ENCODE measurements at places on chromosomes 12 and 14.

DNA sequence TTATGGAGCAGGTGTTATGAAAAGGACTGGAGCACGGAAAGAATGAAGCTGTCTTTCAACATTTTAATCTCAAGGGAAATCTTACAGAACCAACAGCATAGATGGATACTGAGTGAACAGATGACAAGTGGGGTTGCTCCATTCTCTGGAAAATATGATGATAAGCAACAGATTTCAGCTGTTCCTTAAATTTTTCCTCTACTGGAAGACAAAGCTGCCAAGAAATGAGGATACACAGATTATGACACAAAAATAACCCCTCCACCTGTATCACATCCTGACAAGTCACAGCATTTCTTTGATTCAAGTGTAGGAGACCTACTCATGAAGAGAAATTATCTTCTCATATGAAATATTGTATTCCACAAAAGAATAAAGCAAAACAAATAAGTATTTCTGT lies 13.0 kb upstream of the TMTC2 start:
- DNase-seq: no peak
- no peak overlapping the region for H3K4me3 ChIP-seq
- no peak overlapping the region for H3K27ac ChIP-seq
- H3K27me3 ChIP-seq: no peaks in the 10 kb centered on the region
- H3K36me3 ChIP-seq: no peaks in the 10 kb centered on the region
- no peaks in the 10 kb centered on the region for H3K4me1 ChIP-seq

GRCh38 chr12:100796621-100797020 lies 2.0 kb downstream of the ANO4 start:
- no peak for DNase-seq
- H3K4me3 ChIP-seq: no peak overlapping the region
- H3K27ac ChIP-seq: no peak overlapping the region
- H3K36me3 ChIP-seq: no peaks in the 10 kb centered on the region
- H3K4me1 ChIP-seq: no peaks in the 10 kb centered on the region

- peaks cover 15% of the 10 kb centered on the region for H3K4me1 ChIP-seq
- no peaks in the 10 kb centered on the region for H3K36me3 ChIP-seq
- H3K27ac ChIP-seq: no peak overlapping the region
- no peak overlapping the region for H3K4me3 ChIP-seq
- DNase-seq: no peak
Observed at GRCh38 chr14:59332727-59333126, 132.5 kb downstream of the GPR135 start.

GRCh38 chr14:61621444-61621843 lies 73.9 kb upstream of the HIF1A start:
- H3K27me3 ChIP-seq: no peaks in the 10 kb centered on the region
- DNase-seq: no peak
- H3K36me3 ChIP-seq: no peaks in the 10 kb centered on the region
- H3K4me1 ChIP-seq: peaks cover 3% of the 10 kb centered on the region

- DNase-seq: no peak
- H3K27me3 ChIP-seq: no peaks in the 10 kb centered on the region
- no peaks in the 10 kb centered on the region for H3K36me3 ChIP-seq
- no peaks in the 10 kb centered on the region for H3K4me1 ChIP-seq
Observed at GRCh38 chr12:102144221-102144620, 24.2 kb downstream of the PARPBP start.

DNA sequence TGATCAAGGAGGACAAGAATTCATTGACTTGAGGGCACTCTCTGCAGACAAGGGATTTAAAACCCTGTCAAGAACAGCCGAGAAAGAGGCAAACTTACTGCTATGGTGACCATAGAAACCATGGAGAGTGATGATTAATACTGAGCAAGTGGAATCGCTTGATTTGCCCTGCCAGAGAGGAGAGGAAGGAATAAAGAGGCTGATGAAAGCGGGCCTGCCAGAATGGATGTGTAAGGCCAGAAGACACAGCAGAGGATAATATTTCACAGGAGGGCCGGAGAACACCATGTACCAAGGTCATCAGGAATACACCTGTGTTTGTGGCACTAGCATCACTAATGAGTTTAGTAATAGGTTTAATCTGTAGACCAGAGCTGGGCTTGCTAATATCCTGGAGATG lies 221.8 kb upstream of the DCN start:
- no peak overlapping the region for H3K4me3 ChIP-seq
- no peaks in the 10 kb centered on the region for H3K4me1 ChIP-seq
- no peaks in the 10 kb centered on the region for H3K27me3 ChIP-seq
- DNase-seq: no peak
- H3K36me3 ChIP-seq: no peaks in the 10 kb centered on the region

- DNase-seq: no peak
- no peaks in the 10 kb centered on the region for H3K36me3 ChIP-seq
- no peak overlapping the region for H3K4me3 ChIP-seq
- no peaks in the 10 kb centered on the region for H3K27me3 ChIP-seq
- H3K4me1 ChIP-seq: peaks cover 2% of the 10 kb centered on the region
Observed at GRCh38 chr14:22549981-22550673, 38.9 kb downstream of the DAD1 start.

DNA sequence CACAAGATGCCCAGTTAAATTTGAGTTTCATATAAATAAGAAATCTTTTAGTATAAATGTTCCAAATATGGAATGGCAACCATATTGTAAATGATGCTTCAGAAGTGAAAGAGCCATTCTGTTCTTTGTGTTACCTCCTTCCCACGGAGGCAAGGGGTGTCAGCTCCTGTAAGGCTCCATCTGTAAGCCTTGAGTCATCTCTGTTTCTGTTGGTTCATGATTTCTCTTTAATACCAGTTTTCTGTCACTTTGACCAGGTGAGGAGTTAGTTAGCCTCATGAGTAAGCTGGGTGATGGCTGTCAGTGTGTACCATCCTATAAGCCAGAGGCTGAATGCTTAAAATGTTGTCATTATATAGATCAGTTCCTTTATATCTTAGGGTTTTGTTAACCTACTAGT lies 61.9 kb downstream of the TMEM30B start:
- no peak overlapping the region for H3K4me3 ChIP-seq
- H3K27ac ChIP-seq: no peak overlapping the region
- no peak for DNase-seq
- H3K27me3 ChIP-seq: no peaks in the 10 kb centered on the region
- no peaks in the 10 kb centered on the region for H3K36me3 ChIP-seq

DNA sequence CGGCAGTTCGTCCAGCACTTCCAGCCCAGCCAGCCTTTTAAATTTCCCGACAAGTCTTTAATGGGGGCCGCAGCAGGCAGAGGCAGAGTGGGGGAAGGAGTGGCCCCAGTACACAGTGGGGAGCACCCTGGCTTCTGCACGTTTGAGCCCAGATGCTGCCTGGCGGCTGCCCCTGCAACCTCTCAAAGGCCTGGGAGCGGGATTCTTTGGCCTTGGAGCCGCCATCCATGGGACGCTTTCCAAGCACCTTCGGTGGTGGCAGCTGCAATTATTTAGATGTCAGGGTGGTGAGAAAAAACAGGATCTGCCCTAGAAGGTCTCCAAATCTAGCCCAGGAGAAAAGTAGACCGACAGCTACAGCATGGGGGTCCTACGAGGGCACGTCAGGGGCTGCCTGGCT lies 46.0 kb downstream of the FAM222A start:
- no peaks in the 10 kb centered on the region for H3K27me3 ChIP-seq
- no peak overlapping the region for H3K4me3 ChIP-seq
- peaks cover 19% of the 10 kb centered on the region for H3K4me1 ChIP-seq
- no peak overlapping the region for H3K27ac ChIP-seq
- no peaks in the 10 kb centered on the region for H3K36me3 ChIP-seq

DNA sequence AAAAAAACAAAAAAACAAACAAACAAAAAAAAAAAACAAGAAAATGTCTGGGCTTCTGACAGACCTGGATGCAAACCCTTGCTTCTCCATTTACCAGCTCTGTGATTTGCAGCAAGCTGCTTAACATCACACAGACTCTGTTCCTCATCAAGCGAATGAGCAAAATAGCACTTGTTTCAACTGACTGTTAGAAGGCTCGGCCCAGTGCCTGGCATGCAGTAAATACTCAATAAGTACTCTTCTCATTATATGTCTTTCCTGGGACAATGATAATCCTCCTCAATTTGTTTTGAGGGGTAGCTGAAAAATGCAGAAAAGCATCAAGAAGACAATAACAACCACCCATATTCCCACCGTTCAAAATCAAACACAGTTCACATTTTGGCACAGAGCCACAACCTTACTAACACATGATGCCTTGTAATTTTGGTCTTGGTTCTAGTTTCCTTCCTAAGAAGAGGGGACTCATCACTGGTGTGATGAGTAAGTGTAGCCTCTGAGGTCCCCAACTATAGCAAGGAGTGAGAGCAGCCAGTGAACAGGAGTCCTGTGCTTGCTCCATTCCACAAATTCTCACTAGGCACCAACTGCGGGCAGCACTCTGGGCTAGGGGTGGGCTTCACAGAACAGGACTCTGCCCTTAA lies 60.4 kb downstream of the TTC7B start:
- no peak overlapping the region for H3K4me3 ChIP-seq
- H3K27me3 ChIP-seq: no peaks in the 10 kb centered on the region

DNA sequence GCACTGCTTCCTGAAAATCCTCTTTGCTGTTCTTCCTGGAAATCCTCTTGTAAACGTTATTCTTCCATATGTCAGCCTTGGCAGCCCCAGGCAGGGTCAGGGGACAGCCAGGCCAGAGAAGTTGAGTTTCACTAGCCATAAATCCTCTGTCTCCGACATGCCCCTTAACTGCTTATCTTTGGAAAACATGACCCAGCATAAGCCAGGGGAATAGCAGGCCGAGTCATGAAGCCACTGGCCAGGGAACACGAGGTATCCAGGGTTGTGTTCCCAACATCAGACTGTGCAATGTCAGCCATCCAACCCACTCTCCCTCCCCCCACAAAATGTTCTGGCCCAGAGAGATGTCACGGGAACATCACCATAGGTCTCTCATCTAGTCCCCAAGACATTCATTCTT lies 453.9 kb downstream of the MED13L start:
- H3K4me1 ChIP-seq: no peaks in the 10 kb centered on the region
- no peaks in the 10 kb centered on the region for H3K36me3 ChIP-seq
- no peak overlapping the region for H3K4me3 ChIP-seq
- no peak for DNase-seq

DNA sequence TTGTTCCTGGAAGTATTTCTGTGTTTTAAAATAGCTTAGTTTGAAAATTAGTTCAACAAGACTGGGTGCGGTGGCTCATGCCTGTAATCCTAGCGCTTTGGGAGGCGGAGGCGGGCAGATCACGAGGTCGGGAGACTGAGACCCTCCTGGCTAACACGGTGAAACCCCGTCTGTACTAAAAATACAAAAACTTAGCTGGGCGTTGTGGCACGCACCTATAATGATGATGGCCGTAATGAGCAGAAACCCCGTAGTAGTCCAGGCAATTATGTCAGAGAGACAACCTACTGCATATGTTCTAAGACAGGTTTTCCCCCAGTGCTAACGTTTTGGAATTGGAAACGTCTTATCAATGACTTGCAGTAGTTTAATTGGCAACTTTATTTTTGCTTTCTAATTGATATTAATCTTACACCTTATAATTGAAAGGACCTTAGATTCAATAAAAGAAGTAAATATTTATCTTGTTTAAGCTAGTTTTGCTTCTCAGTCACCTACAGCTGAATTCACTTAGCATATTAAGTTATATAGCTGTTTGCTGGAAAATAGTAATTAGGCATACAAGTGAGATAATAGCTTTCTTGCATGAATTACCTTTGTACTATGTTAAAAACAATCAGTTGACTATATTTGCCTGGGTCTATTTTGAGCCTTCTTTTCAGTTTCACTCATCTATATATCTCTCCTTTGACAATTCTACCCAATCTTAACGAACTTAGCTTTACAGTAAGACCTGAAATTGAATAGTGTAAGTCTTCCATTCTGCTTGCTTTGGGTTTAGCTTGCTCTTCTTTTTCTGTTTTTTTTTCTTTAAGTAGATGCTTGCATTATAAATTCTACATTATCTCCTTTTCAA lies 15.6 kb downstream of the CLECL1 start:
- no peak for DNase-seq
- no peaks in the 10 kb centered on the region for H3K4me1 ChIP-seq
- no peak overlapping the region for H3K4me3 ChIP-seq
- no peaks in the 10 kb centered on the region for H3K27me3 ChIP-seq
- H3K36me3 ChIP-seq: no peaks in the 10 kb centered on the region
- H3K27ac ChIP-seq: no peak overlapping the region

GRCh38 chr12:15563663-15564062 lies 225.5 kb downstream of the EPS8 start:
- no peaks in the 10 kb centered on the region for H3K36me3 ChIP-seq
- no peak overlapping the region for H3K27ac ChIP-seq
- H3K4me1 ChIP-seq: no peaks in the 10 kb centered on the region
- H3K4me3 ChIP-seq: peak overlapping the region; percentile 7
- no peaks in the 10 kb centered on the region for H3K27me3 ChIP-seq

DNA sequence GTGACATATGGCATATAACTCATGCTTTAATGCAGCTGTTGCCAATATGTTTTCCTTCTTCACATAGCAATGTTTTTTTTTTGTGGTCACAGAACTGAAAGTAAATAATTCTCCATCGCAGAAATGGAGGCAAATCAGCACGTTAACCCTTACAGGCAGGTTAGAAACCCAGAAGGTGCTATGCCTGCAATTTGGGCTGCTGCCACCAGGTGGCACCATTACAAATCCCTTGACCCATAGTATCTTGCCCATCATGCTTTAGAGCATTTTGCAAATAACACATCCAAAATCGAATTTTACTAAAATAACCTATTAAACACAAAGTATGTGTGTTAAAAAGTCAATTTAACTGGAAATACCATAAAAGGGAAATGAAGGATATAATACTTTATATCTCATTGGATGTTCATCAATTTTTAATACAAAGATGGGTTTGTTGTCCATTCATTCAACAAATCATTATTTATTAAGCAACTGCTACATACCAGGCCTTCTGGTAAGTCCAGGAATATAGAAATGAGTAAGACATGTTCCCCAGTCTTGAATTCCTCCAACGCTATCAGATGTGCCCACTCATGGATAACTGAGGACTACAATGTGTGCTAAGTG lies 340.1 kb downstream of the GLT1D1 start:
- H3K27me3 ChIP-seq: no peaks in the 10 kb centered on the region
- DNase-seq: no peak
- no peak overlapping the region for H3K27ac ChIP-seq
- H3K4me3 ChIP-seq: no peak overlapping the region

DNA sequence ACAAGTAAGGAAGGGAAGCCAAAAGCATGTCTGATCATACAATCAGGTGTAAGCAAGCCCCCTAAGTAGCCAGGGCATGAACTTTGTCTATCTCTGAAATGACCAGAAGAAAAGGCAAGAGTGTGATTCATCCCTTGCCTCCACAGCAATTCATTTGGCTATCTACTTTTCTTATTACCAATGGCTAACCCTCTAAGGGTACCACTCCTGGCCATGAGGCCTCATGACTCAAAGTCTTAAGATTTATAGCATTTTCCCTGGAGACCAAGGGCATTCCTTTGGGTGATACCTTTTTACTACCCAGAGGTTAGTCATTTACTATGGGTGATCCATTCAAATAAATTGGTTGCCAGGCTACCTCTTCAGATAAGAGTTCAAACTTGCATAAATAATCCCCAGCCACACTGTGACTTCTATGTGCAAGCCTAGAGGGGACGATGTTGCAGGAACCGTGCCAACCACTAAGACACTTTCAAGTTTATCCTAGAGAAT lies 1.5 kb upstream of the LGALS3 start:
- DNase-seq: no peak
- no peaks in the 10 kb centered on the region for H3K36me3 ChIP-seq
- H3K4me1 ChIP-seq: peaks cover 27% of the 10 kb centered on the region
- no peak overlapping the region for H3K4me3 ChIP-seq
- H3K27me3 ChIP-seq: no peaks in the 10 kb centered on the region

- DNase-seq: no peak
- no peaks in the 10 kb centered on the region for H3K36me3 ChIP-seq
- no peak overlapping the region for H3K4me3 ChIP-seq
- H3K4me1 ChIP-seq: no peaks in the 10 kb centered on the region
Observed at GRCh38 chr12:67594888-67595287, 53.7 kb upstream of the DYRK2 start.

GRCh38 chr14:89327771-89328212 lies 89.2 kb downstream of the FOXN3 start:
- H3K27ac ChIP-seq: no peak overlapping the region
- DNase-seq: no peak
- no peaks in the 10 kb centered on the region for H3K36me3 ChIP-seq
- H3K4me3 ChIP-seq: no peak overlapping the region

Data from ovary (tissue), 10 donors.